Smooth muscle cell of the pulmonary artery (primary cell): ENCODE measurements at places on chromosomes 5 and 9. TPM values are rescaled to one million over a fixed set of nuclear protein-coding genes. Genes with fewer than 3 reads are reported as not detected.

ANKRD31 gene
- under 0.01 and 0.03 TPM in 2 replicates for total RNA-seq

CCL27 gene
- total RNA-seq = 0.17 TPM in 1 of 2 replicates, not detected in the other

ERAP2 gene
- 4.5 and 102 TPM in 2 replicates for total RNA-seq

BASP1 gene
- 89.6 and 109 TPM in 2 replicates for total RNA-seq

C5orf52 gene
- total RNA-seq = not detected in 2 replicates
